ENCODE measurements at places on chromosomes 2 and 18.

- DNase-seq = no peak
Observed at GRCh38 chr2:235577404-235578330, 83.8 kb downstream of the AGAP1 start.

DNA sequence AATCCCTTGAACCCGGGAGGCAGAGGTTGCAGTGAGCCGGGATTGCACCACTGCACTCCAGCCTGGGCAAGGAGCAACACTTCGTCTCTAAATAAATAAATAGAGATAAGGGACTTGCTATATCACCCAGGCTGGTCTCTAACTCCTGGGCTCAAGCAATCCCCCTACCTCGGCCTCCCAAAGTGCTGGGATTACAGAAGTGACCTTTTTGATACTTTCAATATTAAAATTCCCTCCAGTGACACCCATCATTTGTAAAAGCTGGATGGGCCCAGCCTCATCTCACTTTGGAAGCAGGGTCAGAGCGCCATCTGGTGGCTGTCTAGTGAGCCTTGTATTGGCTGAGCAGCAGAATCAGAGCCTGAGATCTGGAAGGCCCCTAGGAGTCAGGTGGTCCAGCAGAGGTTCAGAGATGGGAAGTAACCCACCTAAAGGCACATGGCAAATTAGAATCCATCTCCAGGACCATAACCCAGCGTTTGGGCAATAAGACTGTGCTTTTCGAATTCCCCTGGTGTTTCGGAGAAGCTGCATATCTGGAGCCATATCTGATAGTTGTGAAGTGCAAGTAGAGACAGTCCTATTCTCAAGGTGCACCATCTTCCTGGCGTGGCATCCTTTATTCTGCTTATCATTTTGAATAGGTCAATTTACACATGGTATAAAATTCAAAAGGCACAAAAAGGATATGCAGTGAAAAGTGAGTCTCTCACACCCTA is 18.3 kb upstream of the SLC35F6 start:
- no peak for DNase-seq

DNA sequence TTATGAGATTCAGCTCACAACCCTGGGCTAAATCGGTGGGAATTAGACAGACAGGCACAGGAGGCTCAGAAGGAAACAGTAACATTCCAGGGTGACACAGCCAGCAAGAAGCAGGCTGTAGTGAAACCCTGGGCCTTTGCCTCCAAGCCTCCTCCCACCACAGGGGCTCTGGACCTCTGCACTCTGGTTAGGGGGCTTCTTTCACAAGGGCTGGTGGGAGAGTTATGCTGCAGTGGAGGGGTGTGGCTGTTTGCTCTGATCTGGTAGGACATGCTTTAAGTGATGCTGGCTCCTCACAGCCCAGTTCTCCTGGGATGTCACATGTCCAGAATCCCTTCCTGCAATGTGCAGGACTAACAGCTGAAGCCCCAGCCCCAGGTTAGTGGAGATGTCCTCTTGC is 109.9 kb downstream of the TGFA start:
- no peak for DNase-seq

- DNase-seq = no peak
Observed at GRCh38 chr2:26561376-26561775, 79.8 kb downstream of the CIB4 start.

DNA sequence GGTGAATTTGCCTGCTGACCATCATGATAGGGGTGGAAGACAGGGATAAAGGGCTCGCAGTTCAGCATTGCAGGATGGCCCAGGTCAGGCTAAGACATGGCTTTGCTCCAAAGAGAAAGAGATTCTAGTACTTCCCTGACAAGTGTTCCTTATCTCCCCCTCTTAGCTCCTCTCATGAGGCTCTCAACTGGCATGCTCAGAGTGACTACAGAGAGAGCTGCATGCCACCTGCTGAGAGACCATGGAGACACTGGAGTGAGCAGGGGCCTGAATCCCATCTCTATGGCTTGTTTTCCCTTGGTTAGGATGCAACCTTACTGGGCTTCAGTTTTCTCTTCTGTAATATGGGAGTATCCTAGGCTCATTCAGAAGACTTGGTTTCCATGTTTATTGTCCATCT is 94.3 kb downstream of the ARHGAP15 start:
- DNase-seq = no peak

GRCh38 chr18:58803978-58804377 is 60.7 kb upstream of the ZNF532 start:
- no peak for DNase-seq

DNA sequence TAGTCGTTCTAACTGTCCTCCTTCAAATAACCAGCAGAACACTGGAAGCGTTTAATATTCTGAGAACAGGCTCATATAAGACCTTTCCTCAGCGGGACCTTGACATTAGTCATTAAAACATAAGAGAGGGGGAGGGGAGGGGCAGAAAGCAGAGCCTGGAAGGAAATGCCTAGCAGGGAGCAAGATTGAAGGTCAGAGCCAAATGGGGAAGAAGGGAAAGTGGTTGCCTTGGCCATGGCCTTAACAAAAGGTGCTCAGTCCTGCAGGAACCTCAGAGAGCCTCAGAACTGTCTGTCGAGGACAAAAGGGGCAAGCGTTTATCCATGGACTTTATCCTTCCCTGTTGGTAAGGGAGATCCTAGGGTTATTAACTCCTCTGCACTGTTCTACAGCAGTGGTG is 856 bp upstream of the PLA2R1 start:
- DNase-seq = no peak

DNA sequence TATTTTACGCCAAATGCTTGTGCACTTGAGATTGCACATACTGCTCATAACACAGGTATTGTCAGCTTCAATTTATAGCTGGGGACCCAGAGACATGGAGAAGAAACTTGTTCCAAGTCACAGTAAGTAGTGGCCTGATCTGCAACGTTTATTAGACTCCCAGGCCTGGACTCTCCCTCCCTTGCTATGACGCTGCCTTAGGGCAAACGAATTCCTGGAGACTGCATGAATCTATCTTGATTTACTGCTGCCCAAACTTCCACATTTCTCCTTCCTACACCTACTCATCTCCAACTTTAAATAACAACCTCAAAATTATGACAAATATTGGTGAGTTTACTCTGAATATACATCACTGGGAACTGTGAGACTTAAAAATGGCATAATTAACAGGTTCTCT is 145.1 kb upstream of the CCDC195 start:
- no peak for DNase-seq

- no peak for DNase-seq
Observed at GRCh38 chr2:54012538-54013141, 41.8 kb upstream of the PSME4 start.

- DNase-seq = no peak
Observed at GRCh38 chr2:67878743-67879142, 184.1 kb downstream of the C1D start.

DNA sequence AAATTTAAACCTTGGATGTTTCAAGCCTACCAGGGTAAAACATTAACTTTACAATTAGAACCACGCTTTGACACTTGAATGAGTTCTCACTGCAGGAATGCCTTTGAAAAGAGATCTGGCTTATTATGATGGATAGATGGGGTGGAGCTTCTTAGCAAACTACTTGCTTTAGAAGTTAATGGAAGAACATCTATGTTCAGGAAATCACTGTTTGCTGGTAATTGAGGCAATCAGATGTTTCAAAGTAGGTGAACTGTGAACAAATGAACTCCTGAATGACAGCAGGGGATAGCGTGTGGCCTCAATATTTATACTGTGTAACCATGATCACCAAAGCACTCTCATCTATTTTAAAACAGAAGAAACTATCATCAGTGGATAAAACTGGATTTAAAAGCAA is 383.6 kb downstream of the PIK3C3 start:
- no peak for DNase-seq

DNA sequence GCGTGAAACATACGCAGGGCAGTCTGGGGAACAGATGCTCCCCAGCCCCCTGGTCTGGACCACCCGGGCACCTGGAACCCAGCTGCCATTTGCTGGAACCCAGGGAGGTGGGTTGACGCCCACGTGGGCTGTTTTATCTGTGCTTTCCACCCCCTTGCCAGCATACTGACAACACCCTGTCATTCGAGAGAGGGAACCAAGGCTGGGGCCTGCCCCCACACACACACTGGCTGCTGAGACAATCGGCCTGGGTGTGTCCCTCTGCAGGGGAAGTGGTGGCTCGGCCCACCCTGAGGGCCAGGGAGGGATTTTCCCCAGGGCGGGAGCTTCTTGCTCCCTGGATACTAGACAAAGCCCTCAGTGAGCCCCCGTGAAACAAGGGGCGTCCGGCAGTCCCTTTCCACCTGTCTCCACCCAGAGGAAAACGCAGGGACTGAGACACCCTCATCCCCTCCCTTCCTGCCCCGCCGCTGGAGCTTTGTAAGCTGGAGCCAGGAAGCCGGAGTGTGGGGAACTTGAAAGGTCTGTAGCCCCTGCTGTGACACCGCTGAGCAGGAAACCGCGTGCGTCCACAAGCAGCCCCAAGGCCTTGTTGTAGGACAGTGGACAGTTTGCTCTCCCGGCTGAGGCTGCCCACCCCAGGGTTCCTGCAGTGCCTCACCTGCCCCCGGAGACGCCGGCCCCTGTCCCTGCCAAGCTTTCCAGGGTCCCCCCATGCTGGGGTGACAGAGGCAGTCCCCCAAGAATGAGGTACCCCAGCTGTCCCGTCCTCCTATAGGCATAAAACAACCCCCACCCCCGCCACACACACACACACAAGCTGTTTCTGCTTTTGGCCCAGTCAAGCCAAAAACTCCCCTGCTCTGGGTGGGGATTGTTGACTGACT is 14.1 kb upstream of the KLF11 start:
- peak; percentile 52 for DNase-seq

DNA sequence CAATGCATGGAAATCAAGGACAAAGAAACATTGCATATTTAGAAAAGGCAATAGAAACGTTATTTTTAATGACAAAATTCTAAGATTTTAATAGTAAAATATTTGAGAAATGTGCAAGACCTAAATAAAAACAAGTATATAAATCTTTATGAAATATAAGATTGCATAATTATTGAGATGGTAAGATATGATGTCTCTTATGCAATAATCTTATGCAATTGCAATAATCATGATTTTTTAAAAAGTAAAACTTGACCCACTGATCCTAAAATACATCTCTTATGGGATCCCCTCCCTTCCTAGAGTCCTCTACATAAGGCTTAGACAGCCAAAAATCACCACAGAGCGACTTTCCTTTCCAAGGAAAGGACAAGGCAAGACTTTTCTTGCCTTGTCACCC is 249.0 kb downstream of the DOK6 start:
- DNase-seq = no peak

All from GM12892 (cell line).